ENCODE measurements at places on chromosomes 7 and 10. TPM values are rescaled to one million over a fixed set of nuclear protein-coding genes. Genes with fewer than 3 reads are reported as not detected.

SEMA3E gene
- 0.24 TPM for total RNA-seq

IPMK gene
- total RNA-seq: 2.5 TPM

DNA sequence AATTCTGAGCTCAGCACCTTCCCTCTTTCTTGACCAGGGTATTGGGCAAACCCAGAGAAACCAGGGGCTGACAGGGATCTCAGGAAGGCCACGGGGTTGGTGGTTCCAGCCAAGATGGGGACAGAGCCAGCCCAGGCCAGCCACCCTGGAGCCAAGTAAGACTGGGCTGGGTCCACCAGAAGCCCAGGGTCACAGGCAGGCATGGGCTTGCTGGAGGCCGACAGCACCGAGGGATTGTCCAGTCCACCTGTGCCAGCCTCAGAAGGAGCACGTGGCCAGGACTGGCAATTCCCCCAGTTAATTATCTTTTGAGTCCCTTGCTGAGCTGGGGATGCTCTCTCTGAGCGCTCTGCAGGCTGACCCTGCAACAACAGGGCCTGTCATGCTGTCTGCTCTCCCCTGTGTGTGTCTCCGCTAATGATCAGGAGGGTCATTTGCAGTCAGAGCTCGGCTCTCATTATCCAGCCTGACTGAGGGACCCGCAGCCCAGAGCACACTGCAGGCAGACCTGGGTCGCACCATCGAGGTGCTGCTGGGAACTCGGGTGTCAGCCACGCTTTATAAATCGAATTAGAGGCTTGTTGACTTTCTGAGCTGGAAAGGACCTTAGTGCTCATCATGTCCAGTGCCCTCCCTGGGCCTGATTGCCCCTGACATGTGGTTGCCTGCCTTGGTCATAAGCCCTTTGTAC lies 69.5 kb upstream of the PPIF start:
- DNase-seq: no peak

GRCh38 chr10:7707102-7707501 lies 4.0 kb downstream of the ITIH2 start:
- DNase-seq: no peak

DNA sequence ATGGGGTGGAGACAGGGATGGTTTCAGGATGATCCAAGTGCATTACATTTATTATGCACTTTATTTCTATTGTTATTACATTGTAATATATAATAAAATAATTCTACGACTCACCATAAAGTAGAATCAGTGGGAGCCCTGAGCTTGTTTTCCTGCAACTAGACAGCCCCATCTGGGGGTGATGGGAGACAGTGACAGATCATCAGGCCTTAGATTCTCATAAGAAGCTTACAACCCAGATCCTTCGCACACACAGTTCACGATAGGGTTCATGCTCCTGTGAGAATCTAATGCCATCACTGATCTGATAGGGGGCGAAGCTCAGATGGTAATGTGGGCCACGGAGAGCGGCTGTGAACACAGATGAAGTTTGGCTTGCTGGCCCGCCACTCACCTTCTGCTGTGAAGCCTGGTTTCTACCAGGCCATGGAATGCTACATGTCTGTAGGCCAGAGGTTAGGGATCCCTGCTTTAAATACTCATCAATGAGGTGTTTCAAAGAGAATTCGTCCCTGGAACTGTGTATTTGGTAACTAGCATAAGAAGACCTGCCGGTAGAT lies 21.2 kb upstream of the PRKCQ start:
- DNase-seq: no peak

DNA sequence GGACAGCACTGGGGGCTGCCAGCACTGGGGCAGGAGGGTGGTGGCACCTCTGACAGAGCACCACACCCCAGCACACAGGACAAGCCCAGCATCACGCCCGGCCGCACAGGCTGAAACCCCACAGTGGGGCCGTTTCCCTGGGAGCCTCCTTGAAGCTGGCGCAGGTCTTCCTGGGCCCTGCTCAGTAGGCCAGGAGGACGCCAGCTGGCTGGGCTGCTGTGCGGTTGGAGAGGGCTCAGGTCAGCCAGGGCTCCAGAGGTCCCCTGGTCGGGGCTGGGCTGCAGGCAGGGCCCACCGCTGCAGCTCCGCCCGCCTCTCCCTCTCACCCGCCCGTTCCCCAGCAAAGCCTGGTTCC lies 137.3 kb downstream of the TCERG1L start:
- DNase-seq: no peak

DNA sequence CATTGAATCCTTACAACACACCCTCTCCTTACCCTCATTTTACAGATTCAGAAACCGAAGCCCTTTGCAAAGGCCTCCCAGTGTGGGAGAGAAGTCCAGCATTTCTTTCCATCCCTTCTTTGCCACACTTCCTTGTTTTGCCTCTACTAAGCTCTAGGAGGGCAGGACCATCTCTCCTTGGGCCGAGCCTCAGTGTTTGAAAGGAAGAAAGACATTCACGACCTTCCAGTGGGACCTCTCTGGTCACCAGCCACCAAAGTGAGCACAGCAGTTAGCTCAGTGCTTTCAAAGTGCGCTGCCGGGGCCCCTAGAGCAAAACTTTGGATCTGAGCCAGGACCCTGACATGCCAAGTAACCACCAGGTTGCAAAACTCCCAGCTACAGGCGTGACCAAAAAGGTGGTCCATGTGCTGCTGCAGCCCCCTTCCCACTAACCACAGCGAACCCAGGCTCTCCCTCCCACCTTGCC lies 12.4 kb downstream of the CTBP2 start:
- DNase-seq: no peak

DNA sequence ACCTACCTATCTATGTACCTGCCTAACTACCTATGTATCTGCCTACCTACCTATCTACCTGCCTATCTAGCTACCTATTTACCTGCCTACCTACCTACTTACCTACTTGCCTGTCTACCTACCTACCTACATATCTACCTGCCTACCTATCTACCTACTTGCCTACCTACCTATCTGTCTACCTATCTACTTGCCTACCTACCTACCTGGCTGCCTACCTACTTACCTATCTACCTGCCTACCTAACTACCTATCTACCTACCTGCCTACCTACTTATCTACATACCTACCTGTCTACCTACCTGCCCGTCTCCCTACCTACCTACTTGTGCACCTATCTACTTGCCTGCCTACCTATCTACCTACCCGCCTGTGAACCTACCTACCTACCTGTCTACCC lies 68.7 kb upstream of the NPTX2 start:
- no peak for DNase-seq

All from Right ventricle myocardium inferior (tissue), 1 donor.